Suppressor macrophage (primary cell): ENCODE measurements at places on chromosomes 3 and 15.

DNA sequence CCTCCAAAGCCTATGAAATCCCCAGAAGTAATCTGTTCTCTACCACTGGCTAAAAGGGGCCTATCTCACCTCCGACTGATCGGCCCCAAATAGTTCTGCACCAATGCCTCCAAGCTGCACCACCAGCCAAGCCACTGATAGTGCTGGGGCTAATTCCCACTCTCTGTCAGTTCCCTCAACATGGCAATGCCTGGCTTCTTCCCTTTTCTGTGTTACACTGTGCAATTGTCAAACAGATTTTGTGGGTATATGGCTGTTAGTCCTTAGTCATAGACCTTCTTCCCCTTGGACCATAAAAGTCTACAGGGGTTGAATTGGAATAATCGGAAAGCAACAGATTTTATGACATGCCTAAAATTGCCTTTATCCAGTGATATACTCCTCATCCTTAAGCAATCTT lies 9.3 kb upstream of the UBE2E2 start:
- DNase-seq: peak; percentile 75

DNA sequence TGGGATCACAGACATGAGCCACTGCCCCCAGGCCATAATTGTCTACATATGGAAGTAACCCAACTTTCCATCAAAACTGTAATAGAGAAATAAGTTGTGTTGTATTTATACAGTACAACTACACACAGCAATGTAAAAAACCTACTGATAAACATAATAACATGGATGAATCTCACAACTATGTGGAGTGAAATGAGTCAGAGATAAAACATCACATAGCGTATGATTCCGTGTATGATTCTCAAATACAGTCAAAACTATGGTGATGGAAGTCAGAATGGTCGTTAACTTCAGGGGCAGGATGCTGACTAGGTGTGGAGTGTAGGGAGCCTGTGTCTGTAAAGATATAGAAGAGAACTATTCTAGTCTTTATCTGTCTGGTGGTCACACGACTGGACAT lies 332.7 kb upstream of the SLCO3A1 start:
- DNase-seq: no peak

DNA sequence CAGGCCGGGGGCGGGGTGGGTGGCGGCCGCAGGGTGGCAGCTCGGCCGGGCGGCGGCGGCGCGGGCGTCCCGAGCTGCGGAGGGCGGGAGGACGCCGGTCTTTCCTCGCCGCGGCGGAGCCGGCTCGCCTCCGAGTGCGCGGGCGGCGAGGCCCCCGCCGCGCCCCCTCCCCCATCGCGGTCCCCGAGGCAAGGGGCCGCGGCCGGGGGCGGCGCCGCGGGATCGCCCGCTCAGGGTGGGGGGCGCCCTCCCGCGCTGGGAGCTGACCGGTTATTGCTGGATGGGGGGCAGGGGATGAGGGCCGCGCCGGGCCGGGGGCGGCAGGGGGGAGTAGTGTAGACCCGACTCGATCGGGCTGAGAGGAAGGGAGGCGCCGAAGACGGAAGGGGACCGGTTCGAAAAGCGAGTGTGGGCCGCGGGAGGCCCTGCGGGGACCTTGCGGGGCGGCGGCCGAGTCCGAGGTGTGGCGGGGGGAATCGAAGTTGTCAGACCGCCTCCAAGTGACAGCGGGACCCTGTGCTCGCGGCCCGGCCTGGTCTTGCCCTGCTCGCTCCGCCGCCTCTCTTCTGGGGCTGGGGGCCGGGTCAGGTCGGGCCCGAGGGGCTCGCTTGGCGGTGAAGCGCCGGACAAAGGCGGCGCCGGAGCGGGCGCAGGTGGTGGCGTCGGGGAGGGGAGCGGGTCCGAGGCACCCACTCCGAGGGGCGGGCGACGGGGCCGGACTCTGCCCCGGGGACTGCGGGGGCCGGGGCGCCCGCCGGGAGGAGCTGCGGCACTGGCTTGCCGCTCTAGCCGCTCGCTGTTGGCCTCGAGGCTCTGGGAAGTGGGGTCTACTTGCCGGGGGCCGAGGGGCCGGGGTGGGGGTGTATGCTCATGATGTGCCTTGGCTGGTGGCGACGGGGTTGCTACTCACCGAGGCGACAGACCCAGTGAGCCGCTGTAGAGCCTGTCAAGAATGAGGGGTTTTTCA lies 1.1 kb downstream of the BAHD1 start:
- DNase-seq: no peak

- peak; percentile 84 for DNase-seq
Measured at GRCh38 chr15:70264014-70264582, 166.4 kb upstream of the TLE3 start.

- DNase-seq: no peak
Measured at GRCh38 chr15:75653347-75653913, 5.7 kb downstream of the SNX33 start.

- no peak for DNase-seq
Measured at GRCh38 chr15:69653846-69654245, 201.2 kb downstream of the RPLP1 start.

DNA sequence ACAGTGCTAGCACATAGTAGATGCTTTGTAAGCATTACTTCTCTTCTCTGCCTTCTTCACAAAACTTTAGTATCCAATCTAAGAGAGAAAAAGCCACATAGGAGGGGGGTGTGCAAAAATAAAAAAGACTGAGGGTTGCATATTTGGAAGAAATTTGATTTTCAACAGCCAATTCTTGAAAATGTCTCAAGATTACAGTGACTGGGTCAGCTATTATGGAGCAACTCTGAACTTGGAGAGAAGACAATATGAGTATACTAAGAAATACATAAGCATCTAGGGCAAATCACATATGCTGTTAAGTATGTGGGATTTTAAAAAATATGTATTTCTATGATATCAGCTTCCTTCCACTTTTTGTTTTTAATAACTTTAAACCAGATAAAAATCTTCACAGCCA lies 196.6 kb upstream of the GOLIM4 start:
- no peak for DNase-seq

GRCh38 chr3:11001020-11001657 lies 8.6 kb downstream of the SLC6A1 start:
- DNase-seq: no peak

- no peak for DNase-seq
Measured at GRCh38 chr3:129491794-129492193, 36.6 kb upstream of the RHO start.

- no peak for DNase-seq
Measured at GRCh38 chr3:81793410-81793809, 32.0 kb upstream of the GBE1 start.

- DNase-seq: no peak
Measured at GRCh38 chr3:52809662-52810377, 15.2 kb downstream of the ITIH3 start.

DNA sequence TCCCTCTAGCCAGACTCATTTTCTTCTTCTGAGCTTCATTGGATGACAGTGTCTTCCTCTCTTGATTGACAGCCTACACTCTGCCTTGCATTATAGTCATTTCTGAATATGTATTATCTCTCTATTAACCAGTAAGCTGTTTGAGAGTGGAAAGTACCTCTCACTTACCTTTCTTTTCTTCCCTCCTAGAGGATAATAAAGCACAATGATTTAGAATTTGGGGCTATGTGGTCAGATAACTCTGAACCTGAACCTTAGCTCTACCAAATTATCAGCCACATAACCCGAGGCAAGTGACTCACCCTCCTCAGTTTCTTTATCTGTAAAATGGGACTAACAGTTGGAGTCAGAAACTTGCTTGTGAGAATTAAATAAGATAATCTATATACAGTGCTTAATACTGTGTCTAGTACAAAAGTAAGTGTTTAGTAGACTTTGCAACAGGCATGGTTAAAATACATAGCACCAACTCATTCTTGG lies 331.8 kb upstream of the TBL1XR1 start:
- no peak for DNase-seq

DNA sequence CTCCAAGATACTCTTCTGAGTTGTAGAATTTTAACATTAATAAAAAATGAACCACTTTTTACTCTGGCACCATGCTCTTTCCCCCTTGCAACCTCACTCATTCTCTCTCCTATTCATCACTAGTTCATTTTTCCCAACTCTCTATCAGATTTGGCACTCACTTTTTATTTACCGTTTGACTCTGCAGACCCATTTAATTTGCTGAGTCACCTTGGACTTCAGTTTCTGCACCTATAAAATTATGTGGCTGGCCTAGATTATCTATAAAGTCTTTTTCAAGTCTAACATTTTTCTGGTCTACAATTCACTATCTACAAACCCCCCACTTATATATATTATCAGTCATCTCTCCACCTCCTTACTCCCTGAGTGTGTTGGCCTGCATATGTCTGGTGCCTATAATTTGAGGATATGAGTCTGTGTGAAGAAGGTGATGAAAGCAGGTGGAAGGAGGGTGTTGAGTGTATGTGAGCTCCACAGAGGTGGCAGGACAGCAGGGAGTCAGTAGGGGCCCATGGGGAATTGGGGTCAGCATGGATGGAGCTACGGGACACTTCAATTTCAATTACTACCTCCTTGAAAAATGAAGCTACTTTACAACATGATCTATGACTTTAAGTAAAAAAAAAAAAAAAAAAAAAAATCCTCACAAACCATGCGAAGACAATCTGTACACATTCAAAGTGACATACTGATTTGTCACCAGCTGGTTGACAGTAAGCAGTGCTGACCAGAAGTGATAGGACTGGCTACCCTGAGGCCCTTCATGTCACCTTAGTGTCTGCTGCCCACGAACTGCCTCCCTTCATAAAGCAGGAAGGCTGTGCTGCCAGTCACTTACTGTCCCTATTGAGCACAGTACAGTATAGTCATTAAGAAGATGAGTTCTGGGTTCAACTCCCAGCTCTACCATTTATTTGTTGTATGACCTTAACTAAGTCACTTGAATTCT lies 334.2 kb upstream of the IL12A start:
- DNase-seq: no peak

DNA sequence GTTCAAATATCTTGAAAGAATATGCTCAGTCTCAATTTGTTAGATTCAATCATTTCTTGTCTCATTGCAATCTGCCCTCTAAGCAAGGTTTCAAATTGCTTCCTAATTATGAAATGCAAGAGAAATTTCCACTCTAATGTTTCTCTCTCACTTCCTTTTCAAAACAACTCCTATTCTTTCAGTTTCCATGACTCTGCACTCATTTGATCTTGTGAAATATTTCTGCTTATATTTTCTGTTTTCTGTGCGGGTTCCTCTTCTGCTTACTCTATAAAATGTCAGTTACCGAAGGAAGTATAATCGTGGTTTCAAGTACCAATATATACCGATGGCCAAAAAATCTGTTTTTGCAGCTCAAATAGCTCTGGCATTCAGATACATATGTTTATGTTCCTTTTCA lies 521.9 kb upstream of the NAALADL2 start:
- peak; percentile 31 for DNase-seq

DNA sequence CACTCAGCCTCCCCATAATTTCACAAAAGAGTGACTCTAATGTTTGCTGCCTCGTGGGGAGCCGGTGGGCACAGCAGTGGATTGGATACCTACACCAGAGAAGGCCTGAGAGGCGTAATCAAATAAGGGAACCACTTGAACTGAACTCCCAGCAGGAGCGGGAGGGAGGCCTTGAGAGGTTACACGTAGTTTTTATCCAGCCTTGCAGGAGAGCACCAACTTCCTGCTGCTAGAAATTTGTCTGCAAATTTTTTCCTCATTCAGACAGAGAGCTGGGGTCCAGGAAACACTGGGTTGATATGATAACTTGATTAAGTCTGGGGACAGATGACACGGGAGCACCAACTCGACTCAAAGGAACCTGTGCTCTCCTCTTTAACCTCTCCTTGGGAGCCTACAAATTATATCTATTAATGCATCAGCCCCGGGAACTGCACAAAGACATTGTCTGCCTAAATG lies 69.8 kb downstream of the HES1 start:
- DNase-seq: peak; percentile 48

GRCh38 chr3:175433026-175433674 lies 574.0 kb downstream of the NAALADL2 start:
- DNase-seq: no peak

DNA sequence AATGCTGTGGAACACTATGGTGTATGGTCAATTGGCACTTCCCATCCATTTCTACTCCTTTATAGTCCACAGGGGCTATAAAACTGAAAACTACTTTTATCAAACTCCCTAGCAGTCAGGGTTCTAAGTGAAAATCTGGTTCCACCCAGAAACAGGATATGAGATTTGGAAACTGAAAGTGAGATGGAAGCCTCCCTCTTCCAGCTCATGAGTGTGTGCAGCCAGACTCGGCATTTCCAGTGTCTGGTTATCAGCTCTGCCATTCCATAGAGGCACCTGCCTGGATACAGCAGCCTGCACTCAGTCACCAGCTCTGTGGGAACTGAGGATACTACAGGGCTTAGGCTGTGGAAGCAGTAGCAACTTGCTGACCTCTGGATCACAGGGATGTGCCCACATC lies 14.7 kb upstream of the PLA2G4F start:
- no peak for DNase-seq

GRCh38 chr3:103949693-103950092 lies 1417.0 kb upstream of the ALCAM start:
- no peak for DNase-seq

DNA sequence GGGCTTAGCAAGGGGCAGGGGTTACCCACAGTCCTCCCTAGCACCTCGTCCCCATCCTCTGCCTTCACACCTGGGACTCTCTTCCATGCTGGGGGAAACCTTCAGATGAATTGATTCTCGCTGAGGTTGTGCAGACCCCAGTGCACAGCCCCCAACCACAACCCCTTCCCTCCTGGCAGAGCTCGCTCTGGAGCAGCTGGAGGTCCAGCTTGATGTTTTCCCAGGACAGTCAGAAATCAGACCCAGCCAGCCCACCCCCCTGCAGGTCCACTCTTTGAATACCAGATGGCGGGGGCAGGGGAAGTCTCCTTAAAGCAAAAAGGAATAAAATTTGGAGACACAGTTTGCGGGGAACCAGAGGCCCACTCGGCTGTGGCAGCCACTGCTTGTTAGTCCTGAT lies 234.4 kb downstream of the XXYLT1 start:
- DNase-seq: no peak

DNA sequence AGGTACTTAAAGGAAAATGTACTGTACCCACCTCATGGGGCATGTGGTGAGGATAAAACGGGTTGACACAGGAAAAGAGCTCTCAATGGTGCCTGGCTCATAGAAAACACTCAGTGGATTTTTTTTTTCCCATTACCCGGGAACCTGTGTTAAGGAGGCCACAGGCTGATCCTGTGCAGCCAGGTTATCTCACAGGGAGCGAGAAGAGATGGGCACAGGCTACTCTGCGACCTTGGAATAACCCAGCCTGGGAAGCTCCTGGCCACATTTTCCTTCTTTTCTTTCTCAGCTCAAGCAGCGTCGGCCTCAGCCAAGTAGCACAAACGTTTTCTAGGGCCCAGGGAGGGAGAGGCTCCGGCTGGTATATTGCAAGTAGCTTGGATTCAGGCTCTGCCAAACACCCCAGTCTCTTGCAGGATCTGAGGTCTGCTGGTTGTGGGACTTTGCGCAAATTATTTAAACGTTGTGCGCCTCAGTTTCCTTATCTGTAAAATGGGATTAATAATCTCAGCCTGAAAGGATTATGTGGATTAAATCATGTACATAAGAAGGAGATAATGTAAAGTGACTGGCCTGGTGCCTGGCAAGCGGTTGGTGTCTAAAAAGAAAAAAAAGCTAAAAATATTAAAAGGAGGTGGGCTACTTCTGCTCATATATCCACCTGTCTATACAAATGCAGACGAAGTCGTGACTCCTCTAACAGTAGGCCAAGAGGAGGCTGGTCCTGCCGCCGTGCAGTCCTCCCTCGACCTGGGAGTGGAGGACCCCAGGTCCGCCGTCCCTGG lies 2.2 kb downstream of the FURIN start:
- DNase-seq: no peak
